Spleen (tissue), 13 donors: ENCODE measurements at places on chromosomes 13 and 19. TPM values are rescaled to one million over a fixed set of nuclear protein-coding genes. Genes with fewer than 3 reads are reported as not detected.

GRCh38 chr19:400976-401865 lies 7.7 kb downstream of the C2CD4C start:
- no peak overlapping the region for H3K27ac ChIP-seq
- no peaks in the 10 kb centered on the region for H3K4me1 ChIP-seq
- H3K27me3 ChIP-seq, result peaks cover 8% of the 10 kb centered on the region
- H3K36me3 ChIP-seq, result no peaks in the 10 kb centered on the region
- peak; percentile 51 for DNase-seq

The CBLC gene
- total RNA-seq, result not detected

DNA sequence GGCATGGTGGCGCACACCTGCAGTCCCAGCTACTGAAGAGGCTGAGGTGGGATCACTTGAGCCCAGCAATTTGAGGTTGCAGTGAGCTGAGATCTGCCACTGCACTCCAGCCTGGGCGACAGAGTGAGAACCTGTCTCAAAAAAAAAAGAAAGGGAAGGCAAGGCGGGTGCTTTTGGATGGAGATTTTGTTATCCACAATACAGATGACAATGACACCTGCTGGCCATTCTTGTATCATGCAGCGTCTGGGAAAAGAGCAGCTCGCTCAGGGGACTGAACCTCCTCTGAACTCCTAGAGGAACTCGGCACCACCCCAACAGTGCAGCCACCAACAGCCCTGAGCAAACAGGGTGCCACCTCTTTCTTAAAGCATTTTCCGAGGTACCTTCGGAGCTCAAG lies 22.8 kb downstream of the HAUS8 start:
- no peak overlapping the region for H3K4me3 ChIP-seq
- no peaks in the 10 kb centered on the region for H3K36me3 ChIP-seq
- DNase-seq, result no peak
- no peaks in the 10 kb centered on the region for H3K27me3 ChIP-seq

GRCh38 chr19:53520547-53521372 lies 17.2 kb upstream of the ZNF331 start:
- no peaks in the 10 kb centered on the region for H3K27me3 ChIP-seq
- peak overlapping the region; percentile 61 for H3K4me3 ChIP-seq
- DNase-seq, result peak; percentile 95
- peak overlapping the region; percentile 88 for H3K27ac ChIP-seq
- peaks cover 4% of the 10 kb centered on the region for H3K36me3 ChIP-seq

DNA sequence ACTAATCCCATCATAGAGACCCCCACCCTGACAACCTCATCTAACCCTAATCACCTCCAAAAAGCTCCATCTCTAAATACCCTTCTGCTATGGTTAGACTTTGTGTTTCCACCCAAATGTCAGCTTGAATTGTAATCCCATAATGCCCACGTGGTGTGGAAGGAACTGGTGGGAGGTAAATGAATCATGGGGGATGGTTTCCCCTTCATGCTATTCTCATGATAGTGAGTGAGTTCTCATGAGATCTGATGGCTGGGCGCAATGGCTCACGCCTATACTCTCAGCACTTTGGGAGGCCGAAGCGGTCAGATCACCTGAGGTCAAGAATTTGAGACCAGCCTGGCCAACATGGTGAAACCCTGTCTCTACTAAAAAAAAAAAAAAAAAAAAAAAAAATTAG lies 2.6 kb downstream of the VMAC start:
- no peak overlapping the region for H3K4me3 ChIP-seq
- H3K27ac ChIP-seq, result no peak overlapping the region
- peaks cover 39% of the 10 kb centered on the region for H3K36me3 ChIP-seq
- H3K4me1 ChIP-seq, result peaks cover 25% of the 10 kb centered on the region
- no peaks in the 10 kb centered on the region for H3K27me3 ChIP-seq
- DNase-seq, result no peak
